ENCODE measurements at places on chromosomes 2 and 18.

GRCh38 chr18:37343542-37343851 lies 222.1 kb downstream of the CELF4 start:
- no peak for DNase-seq

- DNase-seq: no peak
These were observed 10.6 kb upstream of the WIPF1 start for GRCh38 chr2:174607989-174608865.

- DNase-seq: no peak
These were observed 290.2 kb upstream of the TCF4 start for GRCh38 chr18:55878224-55878623.

DNA sequence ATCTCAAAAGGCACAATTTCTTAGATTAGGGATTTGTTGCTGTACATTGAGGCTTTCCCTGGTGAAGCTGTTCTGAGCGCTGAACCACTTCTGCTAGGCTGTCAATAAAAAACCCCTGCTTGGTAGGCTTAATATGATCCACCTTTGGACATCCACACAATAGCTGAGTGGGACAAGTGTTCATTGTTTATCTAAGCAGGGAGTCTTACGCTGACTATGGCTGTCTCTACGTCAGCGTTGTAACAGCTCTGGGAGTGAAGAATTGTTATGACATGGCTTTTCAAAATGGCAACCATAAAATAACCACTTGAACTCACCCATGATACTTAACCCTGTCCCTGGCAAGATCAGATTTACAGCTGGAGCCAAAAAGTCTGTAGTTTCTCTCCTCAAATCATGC lies 111.5 kb upstream of the SULT1C3 start:
- DNase-seq: no peak

GRCh38 chr2:234990300-234990699 lies 38.5 kb downstream of the SH3BP4 start:
- DNase-seq: no peak

GRCh38 chr2:105100046-105100840 lies 62.4 kb downstream of the MRPS9 start:
- no peak for DNase-seq

- no peak for DNase-seq
These were observed 121.2 kb downstream of the OSBPL6 start for GRCh38 chr2:178315488-178315948.

DNA sequence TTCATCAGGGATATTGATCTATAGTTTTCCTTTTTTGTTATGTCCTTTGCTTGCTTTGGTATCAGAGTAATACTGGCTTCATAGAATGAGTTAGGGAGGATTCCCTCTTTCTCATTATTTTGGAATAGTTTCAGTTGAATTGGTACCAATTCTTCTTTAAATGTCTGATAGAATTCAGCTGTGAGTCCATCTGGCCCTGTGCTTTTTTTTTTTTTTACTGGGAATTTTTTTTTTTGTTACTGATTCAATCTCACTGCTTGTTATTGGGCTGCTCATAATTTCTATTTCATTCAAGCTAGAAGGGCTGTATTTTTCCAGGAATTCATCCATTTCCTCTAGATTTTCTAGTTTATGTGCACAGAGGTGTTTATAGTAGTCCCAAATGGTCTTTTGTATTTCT lies 103.9 kb downstream of the RND3 start:
- DNase-seq: no peak

GRCh38 chr2:143885461-143885860 lies 634.5 kb downstream of the ZEB2 start:
- no peak for DNase-seq

- DNase-seq: no peak
These were observed 149.3 kb downstream of the GPD2 start for GRCh38 chr2:156585457-156585856.

GRCh38 chr2:182208421-182208820 lies 218.4 kb downstream of the PDE1A start:
- no peak for DNase-seq

DNA sequence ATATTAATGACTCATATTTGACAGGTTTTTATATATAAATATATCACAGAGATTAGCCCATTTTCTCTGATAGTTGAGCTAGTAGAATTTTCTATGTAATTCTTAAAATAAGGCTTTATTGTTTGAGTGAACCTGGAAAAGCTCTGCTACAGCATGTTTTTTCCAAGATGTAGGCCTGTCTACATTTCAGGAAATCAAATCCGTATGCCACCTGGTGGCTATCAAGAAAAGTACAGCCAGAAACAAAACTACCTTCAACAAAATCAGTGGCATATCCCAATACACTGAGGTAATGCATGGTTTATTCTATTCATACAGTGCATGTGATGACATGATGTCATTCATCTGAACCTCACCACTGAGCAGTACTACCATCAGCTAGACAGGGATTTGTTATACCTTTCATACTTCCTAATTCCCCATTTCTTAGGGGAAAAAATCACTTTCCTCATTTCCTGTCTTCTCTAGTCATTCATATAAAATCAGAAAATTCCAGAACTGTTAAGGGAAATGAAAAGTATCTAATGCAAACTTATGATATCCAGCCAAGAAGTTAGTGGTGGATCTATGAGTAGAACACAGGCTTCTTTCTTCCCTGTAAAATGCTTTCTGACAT lies 310.4 kb upstream of the SYT4 start:
- DNase-seq: no peak

DNA sequence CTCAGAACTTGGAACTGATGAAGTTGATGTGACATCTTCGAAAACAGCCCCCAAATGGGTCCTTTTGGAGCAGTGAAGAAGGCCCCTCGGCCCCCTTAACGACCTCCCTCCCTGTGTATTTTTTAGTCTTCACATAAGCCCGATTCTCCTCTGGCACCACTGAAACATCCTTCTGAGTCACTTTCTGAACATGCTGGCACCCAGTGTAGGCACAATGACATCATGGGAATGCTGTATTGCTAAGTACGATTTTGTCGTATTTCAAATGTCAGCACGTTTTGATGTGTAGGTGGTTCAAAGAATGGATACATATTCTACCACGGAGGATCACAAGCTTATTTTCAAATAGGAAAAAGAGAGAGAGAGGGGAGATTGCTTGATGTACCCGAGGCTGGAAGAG lies 111.7 kb upstream of the RIOK3 start:
- DNase-seq: no peak

DNA sequence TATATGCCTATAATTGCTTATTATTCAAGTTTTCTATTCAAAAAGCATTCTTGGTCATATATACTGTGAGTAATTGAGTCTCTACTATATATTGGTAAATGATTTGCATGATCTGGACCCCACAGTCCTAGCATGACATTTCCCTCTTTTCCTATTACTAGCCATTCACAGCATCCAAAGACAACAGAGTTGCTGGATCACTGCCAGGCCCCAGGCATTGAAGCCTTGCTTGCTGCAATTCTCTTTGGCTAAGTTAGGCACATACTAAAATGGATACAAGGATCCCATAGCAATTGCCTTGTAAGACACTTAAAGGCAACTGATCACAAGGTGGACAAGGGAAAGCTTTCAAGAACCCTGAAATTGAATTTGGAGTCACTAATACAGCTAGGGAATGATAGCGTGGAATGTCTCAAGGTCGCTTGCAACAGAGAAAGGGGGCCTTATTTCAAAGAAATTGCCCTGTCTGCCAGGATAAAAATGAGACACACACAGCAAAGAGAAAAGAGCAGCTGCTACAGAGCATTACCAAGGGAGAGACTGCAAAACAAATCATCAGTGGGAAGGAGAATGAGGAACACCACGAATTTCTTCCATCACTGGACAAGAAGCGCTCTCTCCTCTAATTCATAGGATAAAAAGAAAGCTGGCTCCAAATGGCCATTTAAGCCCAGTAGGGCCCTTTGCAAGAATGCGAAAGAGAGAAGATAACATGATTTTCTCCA lies 77.1 kb upstream of the EPHA4 start:
- no peak for DNase-seq

DNA sequence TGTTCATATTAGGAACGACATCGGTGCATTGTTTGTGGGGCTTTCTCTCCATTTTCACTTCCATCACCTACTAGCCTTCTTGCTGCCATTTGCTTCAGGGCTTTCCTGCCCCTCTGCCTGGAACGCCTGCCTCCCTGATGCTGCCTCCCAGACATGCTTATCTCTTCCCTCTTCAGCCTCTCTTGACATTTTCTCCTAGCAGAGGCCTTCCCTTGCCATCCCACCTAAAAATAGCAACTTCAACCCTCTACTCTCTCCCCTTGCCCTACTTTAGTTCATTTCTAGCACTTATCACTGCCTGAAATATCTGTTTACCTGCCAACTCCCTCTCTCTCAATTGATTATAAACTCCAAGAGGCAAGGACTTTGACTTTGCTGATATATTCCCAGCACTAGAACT lies 210.3 kb downstream of the SP3 start:
- DNase-seq: no peak

GRCh38 chr2:147045113-147045512 lies 799.7 kb upstream of the ACVR2A start:
- DNase-seq: peak; percentile 1

DNA sequence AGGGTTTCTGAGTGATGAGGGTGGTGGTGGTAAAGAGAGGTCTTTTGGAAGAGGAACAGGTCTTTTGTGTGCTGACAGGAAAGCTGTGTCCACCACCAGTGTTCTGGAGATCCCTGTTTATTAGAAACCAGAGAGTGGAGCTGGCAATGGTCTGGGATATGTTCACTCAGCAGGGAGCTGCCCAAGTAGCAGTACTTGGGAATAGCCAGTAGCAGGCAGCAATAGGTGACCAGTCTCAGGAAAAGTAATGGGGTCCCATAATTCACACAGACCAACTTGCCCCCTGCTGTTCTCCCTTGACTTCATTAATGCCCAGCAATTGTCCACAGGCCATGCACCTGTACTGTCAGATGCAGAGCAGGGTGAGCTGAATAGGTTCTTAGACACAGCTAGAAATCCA lies 1.8 kb downstream of the TSPYL6 start:
- no peak for DNase-seq

- no peak for DNase-seq
These were observed 196.4 kb downstream of the HRH4 start for GRCh38 chr18:24656551-24657443.

DNA sequence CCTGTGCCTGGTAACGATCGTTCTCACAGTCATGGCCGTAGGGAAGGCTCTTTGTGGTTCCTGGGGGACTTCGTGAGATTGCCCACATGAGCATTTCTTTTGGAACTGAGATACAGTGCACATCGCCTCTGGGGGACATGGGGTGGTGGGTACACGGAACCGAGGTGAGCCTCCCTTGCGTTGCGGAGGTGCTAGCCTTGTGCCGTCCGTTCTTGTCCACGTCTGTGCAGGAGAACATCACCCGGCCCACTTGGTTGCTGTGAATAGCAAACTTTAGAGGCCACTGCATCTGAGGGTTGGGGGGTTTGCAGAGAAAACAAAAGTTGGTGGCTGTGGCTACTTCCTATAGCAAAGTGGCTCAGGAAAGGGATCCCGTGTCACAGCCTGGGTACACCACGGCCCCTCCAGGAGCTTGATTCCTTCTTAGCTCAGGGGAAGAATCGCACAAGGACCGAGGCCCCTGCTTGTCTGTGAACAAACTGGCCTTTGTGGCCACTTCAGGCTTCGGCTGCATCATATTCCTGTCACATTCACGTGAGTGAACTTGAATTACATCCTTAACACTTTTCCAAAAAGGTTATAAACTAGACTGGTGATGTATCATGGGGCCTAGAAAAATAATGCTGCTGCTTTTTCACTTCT lies 72.6 kb downstream of the LRRFIP1 start:
- DNase-seq: no peak

- no peak for DNase-seq
These were observed 111.3 kb upstream of the REV1 start for GRCh38 chr2:99600981-99601651.

- DNase-seq: no peak
These were observed 88.0 kb upstream of the SETBP1 start for GRCh38 chr18:44592639-44593038.

DNA sequence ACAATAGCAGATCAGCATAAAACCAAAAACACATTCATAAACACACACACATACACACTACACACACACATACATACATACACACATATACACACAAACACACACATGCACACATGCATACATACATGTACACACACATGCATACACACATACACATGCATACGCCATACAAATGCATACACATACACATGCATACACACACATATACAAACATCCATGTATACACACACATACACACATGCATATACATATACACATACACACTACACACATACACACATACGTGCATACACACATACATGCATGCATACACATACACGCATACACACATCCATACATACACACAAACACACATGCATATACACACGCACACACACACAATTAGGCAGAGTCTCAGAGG lies 490.1 kb downstream of the TNS1 start:
- no peak for DNase-seq

GRCh38 chr2:62089658-62090057 lies 106.3 kb upstream of the B3GNT2 start:
- DNase-seq: no peak

DNA sequence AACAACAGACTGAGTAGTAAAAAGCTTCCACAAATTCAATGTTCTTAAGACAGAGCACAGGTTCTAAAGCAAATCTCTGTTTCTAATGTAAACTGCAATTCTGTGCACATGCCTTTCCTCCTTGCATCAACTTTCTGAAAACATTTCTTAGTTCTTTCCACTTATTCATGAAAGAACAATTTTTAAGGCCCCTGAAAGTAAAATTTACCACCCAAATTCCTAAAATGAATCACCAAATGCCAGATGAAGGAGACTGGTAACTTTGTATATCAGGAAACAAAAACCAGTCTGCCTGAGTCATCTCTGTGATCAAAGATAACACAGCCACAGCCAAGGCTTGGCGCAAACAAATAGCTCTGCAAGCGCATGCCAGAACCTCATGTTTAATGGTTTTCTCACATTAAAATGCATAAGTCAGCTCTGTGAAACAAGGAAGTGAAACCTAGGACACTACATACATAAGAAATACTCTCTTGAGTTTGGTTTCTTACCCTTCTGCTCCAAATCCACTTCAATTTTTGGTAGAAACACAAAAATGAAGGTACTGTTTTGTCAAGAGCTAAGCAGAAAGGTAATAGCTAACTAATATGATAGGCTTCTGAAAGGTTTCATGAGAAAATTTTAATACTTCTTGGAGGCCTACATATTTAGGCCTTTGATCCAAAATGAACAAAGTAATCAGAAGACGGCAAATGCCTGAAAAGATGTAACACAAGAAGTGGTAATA lies 169.4 kb downstream of the THADA start:
- no peak for DNase-seq

DNA sequence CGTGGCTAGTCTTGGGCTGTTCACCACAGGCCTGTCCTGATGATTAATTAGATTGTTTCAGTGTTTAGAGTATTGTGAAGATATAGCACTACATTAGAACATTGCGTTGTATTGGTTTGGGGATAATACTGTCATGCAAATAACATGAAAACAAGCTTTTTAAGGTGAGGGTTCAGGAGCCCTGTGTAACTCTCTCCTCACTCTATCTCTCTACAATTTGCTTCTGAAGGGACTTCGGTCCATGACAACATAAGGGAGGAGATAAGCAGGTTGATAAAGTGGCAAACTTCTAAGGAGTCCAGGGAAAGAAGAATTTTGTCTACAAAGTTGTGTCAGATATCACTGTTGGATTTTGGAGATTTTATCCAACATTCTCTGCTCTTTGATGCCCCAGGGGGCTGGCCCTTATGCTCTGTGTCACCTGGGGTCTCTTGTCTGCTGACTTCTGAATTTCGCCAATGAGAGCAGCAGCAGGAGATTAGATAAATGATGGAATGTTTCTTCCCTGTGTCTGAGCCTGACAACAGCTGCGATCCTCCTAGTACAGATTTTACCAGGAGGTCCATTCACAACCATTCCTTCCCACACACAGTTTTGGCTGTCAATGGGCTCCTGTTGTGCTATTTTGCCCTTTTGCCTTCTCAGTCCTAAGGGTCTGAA lies 3.3 kb downstream of the TNP1 start:
- DNase-seq: no peak
